Stimulated activated CD8-positive, alpha-beta memory T cell treated with anti-CD3 and anti-CD28 coated beads, Interleukin-7, amount 100 ng/mL, for 24 hours (primary cell): ENCODE measurements at places on chromosomes 3 and 15.

DNA sequence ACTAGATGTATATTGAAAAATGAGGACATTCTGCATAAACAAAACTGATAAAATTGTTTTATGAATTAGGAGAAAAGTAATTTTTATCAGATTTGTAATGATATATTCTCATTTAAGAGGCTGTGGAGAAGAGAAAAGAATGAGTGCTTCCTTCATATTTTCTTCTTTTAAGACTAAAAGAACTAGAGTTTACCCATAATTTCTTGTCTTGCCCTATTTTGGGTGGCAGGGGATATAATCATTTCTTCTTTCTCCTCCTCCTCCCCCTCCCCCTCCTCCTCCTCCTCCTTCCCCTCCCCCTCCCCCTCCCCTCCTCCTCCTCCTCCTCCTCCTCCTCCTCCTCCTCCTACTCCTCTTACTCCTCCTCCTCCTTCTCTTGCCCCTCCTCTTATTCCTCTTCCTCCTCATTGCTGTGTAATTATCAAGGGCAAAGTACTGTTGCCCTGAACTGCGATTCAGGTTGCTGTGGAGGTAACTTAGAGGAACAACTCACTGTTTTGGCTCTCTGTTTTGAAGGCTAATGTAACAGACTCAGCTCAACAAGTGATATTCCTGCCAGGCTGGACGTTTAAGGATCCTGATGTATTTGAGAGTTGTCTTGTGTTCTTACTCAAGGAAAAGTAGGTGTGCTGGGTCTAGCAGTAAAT lies 555.4 kb downstream of the AGBL1 start:
- no peak for DNase-seq

GRCh38 chr15:37771465-37771864 lies 163.0 kb upstream of the TMCO5A start:
- DNase-seq: no peak

GRCh38 chr3:19950316-19950715 lies 3.4 kb downstream of the RAB5A start:
- DNase-seq: no peak

GRCh38 chr15:41203395-41203794 lies 27.2 kb downstream of the EXD1 start:
- no peak for DNase-seq

DNA sequence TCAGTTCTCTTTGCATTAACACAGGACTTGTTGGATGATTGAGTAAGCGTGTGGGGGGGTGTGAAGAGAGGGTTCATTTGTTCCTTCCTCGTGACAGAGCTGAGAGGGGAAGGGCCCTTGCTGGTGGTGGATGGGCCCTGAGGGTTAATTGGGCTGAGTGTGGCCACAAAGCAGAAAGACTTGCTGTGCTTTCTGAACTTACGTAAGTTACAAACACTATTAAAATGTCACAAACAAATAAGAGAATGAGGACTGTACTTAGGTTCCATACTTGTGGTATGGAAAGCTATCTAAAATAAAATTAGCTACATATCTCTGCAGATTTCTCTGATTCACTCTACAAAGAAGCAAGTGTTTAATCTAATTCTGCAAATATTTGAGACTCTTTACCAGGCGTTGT lies 231.3 kb downstream of the LPP start:
- no peak for DNase-seq

- DNase-seq: no peak
Measured at GRCh38 chr3:46080124-46080968, 53.1 kb upstream of the XCR1 start.
